ENCODE measurements at places on chromosomes 2 and 18.

DNA sequence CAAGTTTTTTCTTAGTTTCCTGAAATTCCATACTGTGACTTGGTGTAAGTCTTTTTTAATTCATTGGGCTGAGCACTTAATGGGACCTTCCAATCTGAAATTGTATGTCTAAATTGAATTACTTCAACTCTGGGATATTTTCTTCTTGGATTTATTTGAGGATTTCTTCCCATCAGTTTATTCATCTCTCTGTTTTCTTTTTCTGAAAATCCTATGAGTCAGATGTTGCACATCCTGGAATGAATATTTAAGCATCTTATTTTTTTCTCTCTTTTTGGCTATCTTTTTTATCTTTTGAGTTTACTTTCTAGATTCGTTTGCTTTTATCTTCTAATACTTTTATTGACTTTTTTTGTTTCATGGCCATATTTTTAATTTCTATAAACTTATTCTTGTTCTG lies 55.4 kb upstream of the ACYP2 start:
- DNase-seq: no peak

- no peak for DNase-seq
These were observed 71.9 kb downstream of the CHRNA1 start for GRCh38 chr2:174692256-174692919.

GRCh38 chr2:182324665-182325064 lies 102.2 kb downstream of the PDE1A start:
- peak; percentile 3 for DNase-seq

- DNase-seq: no peak
These were observed 3.9 kb downstream of the INPP5D start for GRCh38 chr2:233063976-233064411.

DNA sequence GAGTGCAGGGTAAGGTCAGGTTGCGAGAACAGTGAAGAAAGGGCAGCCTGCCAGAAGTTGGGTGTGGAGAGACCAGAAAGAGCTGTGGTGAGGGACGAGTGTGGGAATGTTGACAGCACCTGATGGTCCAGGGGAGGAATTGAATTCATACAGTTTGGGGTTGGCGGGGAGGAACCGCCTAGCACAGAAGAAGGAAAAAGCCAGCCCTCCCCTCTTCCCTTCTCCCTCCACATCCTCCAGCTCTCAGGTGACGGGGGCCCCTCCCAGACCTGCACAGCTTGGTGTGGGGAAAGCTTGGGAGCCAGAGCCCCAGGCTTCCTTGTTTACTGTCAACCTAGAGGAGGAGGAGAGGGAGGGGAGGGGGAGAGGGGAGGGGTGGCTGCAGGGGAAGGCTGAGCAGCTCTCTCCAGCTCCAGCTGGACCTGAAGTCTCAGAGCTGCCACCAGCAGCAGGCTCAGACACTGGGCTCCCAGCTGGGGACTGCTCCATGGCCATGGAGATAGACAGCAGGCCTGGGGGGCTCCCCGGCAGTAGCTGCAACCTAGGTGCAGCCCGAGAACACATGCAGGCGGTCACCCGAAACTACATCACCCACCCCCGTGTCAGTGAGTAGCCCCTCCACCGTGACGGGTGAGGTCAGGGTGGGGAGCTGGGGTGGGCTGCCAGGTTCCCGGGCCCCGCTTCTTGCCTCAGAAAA lies at the start of gene ATP6V1B1:
ATP6V1B1 (plus strand) TSS at position 433 of the 697 bp plus-strand sequence; CDS start at position 488, 55 bp downstream.
- no peak for DNase-seq

DNA sequence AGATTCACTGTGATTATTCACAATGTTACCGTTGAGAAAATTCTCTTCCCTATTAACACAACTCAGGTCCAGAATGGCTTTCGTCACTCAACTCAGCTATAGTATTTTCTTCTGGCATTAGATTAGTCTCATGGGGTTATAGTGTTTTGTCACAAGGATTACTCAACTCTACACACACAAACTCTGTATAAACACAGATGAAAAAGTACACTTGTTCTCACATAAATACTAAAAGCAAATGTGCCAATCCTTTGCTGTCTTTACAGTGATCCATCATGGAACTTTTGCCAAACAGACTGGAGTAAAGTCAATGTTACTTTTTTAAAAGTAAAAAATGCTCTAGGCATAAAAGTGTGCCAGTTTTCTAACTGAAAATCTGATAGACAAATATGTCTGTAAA lies 267.6 kb downstream of the RBM43 start:
- DNase-seq: peak; percentile 20

- DNase-seq: peak; percentile 43
These were observed 220.8 kb downstream of the GULP1 start for GRCh38 chr2:188512456-188512855.

GRCh38 chr2:147174824-147175254 lies 670.0 kb upstream of the ACVR2A start:
- no peak for DNase-seq
